Thoracic aorta (tissue), 2 donors: ENCODE measurements at places on chromosomes 2 and 18.

GRCh38 chr2:16101196-16101595, 160.8 kb downstream of the MYCN start:
- no peaks in the 10 kb centered on the region for H3K36me3 ChIP-seq
- H3K4me3 ChIP-seq, result no peak overlapping the region
- DNase-seq, result no peak
- H3K27me3 ChIP-seq, result no peaks in the 10 kb centered on the region

DNA sequence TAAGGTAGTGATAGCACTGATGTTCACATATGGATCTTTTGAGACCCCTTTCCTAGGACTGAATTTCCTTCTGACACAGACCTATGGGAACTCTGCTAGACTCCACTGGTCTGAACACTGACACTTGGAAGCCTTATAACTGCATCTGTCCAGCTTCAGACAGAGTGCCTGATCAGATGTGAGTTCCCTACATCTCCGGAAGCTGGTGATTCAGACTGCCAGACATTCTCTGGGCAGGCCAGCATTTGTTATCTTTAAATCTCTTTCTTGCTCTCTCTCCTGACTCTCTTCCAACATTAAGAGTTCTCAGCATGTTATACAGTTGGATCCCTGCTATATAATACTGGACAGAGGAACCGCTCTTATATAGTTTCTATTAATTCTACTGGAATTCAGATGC, 408.5 kb downstream of the ZEB2 start:
- no peak overlapping the region for H3K4me3 ChIP-seq
- H3K27me3 ChIP-seq, result no peaks in the 10 kb centered on the region
- H3K36me3 ChIP-seq, result no peaks in the 10 kb centered on the region
- no peak for DNase-seq
- H3K27ac ChIP-seq, result no peak overlapping the region

DNA sequence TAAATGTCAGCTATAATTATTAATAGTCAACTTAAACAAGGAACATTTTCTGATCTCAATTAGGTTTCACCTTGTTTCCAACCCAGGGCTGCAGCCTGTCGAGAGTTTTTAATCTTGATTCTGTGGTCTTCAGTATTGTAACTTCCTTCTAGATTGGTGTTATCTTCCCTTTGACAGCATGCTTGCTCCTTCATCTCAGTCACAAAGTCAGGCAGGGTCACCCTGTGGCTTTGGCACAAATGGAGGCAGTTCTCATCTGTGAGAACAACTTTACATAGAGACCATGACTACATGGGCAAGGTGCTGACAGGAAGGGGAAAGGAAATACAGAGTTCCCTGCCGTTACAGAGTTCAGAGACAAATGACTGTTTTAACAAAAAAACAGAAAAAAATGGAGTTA, 50.5 kb downstream of the HNRNPLL start:
- no peak overlapping the region for H3K4me3 ChIP-seq
- no peak overlapping the region for H3K27ac ChIP-seq
- H3K36me3 ChIP-seq, result no peaks in the 10 kb centered on the region
- H3K4me1 ChIP-seq, result no peaks in the 10 kb centered on the region
- no peaks in the 10 kb centered on the region for H3K27me3 ChIP-seq
- no peak for DNase-seq

DNA sequence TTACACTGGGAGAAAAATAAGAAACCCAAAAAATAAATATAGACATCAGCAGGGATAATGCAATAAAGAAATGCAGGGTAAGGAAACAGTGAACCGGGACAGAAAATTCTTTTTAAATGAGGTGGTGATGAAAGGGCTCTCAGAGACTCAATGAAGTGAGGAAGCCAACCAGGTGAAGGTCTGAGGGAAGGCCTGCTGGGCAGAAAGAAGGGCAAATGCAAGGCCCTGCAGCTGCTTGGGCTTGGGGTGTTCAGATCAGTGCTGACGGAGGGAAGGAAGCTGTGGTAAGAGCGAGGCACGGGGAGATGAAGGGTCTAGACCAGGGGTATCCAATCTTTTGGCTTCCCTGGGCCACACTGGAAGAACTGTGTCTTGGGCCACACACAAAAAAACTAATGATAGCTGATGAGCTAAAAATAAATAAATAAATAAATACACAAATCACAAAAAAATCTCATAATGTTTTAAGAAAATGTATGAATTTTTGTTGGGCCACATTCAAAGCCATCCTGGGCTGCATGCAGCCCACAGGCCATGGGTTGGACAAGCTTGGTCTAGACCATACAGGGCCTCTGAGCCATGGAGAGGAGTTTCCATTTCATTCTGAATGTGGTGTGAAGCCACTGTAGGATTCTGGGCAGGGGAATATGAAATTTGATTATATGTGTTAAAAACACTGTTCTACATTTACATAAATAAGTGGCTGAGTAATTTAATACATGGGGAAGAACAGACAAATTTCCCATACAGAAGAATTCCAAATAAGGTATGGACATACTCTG, 96.3 kb upstream of the DNMT3A start:
- H3K4me3 ChIP-seq, result no peak overlapping the region
- H3K27me3 ChIP-seq, result no peaks in the 10 kb centered on the region
- no peaks in the 10 kb centered on the region for H3K4me1 ChIP-seq

GRCh38 chr2:41999592-42000281, 48.1 kb upstream of the PKDCC start:
- H3K27me3 ChIP-seq, result no peaks in the 10 kb centered on the region
- no peak overlapping the region for H3K27ac ChIP-seq
- H3K4me1 ChIP-seq, result peaks cover 19% of the 10 kb centered on the region
